Transverse colon (tissue), 4 donors: ENCODE measurements at places on chromosomes 7 and 10.

- H3K27me3 ChIP-seq, result no peaks in the 10 kb centered on the region
- H3K36me3 ChIP-seq, result no peaks in the 10 kb centered on the region
- no peaks in the 10 kb centered on the region for H3K4me1 ChIP-seq
- DNase-seq, result no peak
- H3K4me3 ChIP-seq, result no peak overlapping the region
Measured at GRCh38 chr7:25656581-25657026, 428.3 kb upstream of the NPVF start.

DNA sequence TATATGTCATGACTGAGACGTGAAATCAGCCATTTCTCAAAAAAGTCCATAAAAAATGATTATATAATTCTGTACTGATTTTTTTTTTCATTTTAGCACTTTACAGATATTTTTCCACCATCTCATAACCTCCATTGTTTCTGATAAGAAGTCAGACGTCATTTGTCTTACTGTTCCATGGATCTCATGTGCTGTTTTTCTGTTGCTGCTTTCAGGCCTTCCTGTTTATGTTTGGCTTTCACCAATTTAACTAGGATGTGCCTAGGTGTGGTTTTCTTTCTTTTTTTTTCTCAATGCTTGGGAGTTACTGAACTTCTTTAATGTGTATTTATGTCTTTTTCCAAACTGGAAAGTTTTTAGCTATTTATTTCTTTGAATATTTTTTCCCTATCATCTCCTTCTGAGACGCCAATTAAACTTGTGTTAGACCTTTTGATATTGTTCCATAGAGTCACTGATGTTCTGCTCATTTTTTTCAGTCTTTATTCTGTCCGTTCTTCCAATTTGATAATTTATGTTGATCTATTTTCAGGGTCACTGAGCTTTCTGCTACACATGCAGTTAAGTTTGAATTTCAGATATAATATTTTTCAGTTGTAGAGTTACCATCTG, 43.3 kb downstream of the TAF3 start:
- H3K4me1 ChIP-seq, result no peaks in the 10 kb centered on the region
- H3K27ac ChIP-seq, result no peak overlapping the region
- H3K4me3 ChIP-seq, result no peak overlapping the region
- no peak for DNase-seq
- H3K27me3 ChIP-seq, result no peaks in the 10 kb centered on the region
- H3K36me3 ChIP-seq, result peaks cover 15% of the 10 kb centered on the region

GRCh38 chr7:50706469-50706937, 76.2 kb downstream of the GRB10 start:
- no peaks in the 10 kb centered on the region for H3K27me3 ChIP-seq
- peaks cover 7% of the 10 kb centered on the region for H3K4me1 ChIP-seq
- no peak overlapping the region for H3K4me3 ChIP-seq
- no peak overlapping the region for H3K27ac ChIP-seq

GRCh38 chr7:95330204-95330960, 6.0 kb upstream of the PON1 start:
- H3K27ac ChIP-seq, result no peak overlapping the region
- no peak overlapping the region for H3K4me3 ChIP-seq
- no peak for DNase-seq
- H3K36me3 ChIP-seq, result no peaks in the 10 kb centered on the region
- H3K4me1 ChIP-seq, result no peaks in the 10 kb centered on the region

- peaks cover 20% of the 10 kb centered on the region for H3K4me1 ChIP-seq
- H3K36me3 ChIP-seq, result no peaks in the 10 kb centered on the region
- no peak overlapping the region for H3K4me3 ChIP-seq
- no peak for DNase-seq
Measured at GRCh38 chr10:11020548-11020942, 2.9 kb downstream of the CELF2 start.

- no peaks in the 10 kb centered on the region for H3K4me1 ChIP-seq
- H3K4me3 ChIP-seq, result no peak overlapping the region
- H3K36me3 ChIP-seq, result no peaks in the 10 kb centered on the region
- H3K27me3 ChIP-seq, result no peaks in the 10 kb centered on the region
Measured at GRCh38 chr7:134176037-134176350, 48.9 kb downstream of the LRGUK start.

- no peaks in the 10 kb centered on the region for H3K27me3 ChIP-seq
- no peak overlapping the region for H3K27ac ChIP-seq
- H3K4me1 ChIP-seq, result no peaks in the 10 kb centered on the region
Measured at GRCh38 chr10:85457191-85457590, 909.4 kb downstream of the GRID1 start.

DNA sequence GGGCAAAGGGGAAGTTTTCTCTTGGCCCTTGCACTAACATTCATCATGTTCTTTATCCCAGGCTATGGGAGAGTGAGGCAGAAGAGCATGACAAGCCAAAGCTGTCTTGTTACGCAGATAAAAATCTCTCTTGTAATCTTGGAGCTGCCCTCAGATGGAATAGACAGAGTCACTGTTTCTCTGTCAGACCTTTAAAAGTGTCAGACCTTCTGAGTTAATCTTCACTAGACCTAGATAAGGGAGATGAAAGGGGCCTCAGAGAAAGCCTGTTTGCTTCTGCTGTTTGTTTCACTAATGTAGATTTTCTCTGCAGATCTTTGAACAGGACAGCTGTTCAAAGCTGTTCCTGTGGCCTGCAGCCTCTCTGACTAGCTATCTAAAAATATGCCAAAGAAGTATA, 112.9 kb downstream of the KIF20B start:
- no peak for DNase-seq
- no peaks in the 10 kb centered on the region for H3K4me1 ChIP-seq
- H3K27ac ChIP-seq, result no peak overlapping the region
- no peak overlapping the region for H3K4me3 ChIP-seq
- no peaks in the 10 kb centered on the region for H3K36me3 ChIP-seq
- H3K27me3 ChIP-seq, result no peaks in the 10 kb centered on the region

DNA sequence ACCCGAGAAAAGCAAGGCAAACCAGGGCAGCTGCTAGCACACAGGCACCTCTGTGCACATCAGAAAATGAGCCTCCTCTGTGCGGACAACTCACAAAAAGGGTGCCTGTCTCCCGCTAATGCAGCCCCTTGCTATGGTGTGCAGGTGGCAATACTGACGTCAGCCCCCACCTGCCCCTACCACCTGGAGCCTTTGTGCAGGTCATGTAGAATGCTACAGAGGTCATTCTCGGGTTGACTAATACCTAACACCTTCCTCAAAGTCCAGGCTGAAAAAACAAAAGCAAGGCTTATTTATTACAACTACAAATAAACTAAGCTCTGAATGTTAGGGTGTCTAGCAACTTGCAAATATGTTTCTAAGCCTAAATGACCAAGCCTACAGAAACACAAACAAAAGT, 13.9 kb downstream of the PIP4K2A start:
- DNase-seq, result no peak
- no peak overlapping the region for H3K4me3 ChIP-seq
- peak overlapping the region; percentile 6 for H3K27ac ChIP-seq
- H3K4me1 ChIP-seq, result peaks cover 12% of the 10 kb centered on the region
- H3K36me3 ChIP-seq, result no peaks in the 10 kb centered on the region

DNA sequence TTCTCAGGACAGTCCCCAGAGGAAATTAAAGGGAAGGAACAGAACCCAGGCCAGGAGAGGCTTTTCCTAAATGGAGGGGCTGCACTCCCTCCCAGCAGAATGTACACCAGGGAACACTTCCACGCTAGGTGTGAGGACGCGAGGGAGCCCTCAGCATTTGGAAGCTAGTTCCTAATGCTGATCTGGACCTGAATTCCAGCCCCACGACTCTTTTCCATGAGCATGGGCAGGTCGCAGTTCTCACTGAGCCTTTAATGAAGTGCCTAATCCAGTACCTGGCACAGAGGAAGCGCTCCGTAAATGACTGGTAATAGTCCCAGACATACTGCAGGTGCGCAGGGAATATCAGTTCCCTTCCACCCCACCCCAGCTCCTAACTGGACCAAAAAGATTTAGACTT, 1.1 kb downstream of the ALOX5 start:
- H3K27me3 ChIP-seq, result peaks cover 48% of the 10 kb centered on the region
- no peak overlapping the region for H3K27ac ChIP-seq
- H3K4me1 ChIP-seq, result peaks cover 16% of the 10 kb centered on the region

GRCh38 chr10:110967009-110967630, 47.7 kb downstream of the SHOC2 start:
- DNase-seq, result no peak
- H3K4me3 ChIP-seq, result no peak overlapping the region
- H3K36me3 ChIP-seq, result no peaks in the 10 kb centered on the region
- H3K27ac ChIP-seq, result no peak overlapping the region
- H3K4me1 ChIP-seq, result peaks cover 18% of the 10 kb centered on the region
- H3K27me3 ChIP-seq, result no peaks in the 10 kb centered on the region

- H3K27ac ChIP-seq, result no peak overlapping the region
- no peaks in the 10 kb centered on the region for H3K4me1 ChIP-seq
- DNase-seq, result no peak
- no peak overlapping the region for H3K4me3 ChIP-seq
- no peaks in the 10 kb centered on the region for H3K36me3 ChIP-seq
- H3K27me3 ChIP-seq, result no peaks in the 10 kb centered on the region
Measured at GRCh38 chr7:80618096-80618495, 20.3 kb upstream of the CD36 start.

DNA sequence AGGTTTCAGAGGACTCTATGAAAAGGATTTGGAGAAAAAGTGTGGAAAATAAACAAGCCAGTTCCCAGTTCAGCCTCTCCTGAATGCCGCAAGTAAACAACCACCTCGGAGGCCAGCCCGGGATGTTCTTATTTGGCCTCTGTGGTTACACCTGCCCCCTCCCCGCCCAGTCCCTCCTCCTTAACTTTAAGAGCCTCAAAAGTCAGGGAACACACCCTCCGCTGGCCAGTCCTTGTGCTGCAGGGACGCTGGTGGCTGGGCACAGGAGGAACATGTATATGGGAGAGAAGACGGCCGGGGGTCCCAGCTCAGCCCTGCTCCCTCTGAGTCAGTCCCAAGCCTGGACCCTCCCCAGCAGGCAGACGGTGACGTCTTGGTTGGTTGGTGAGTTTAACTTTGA, 6.1 kb downstream of the CHST3 start:
- no peak overlapping the region for H3K4me3 ChIP-seq
- no peaks in the 10 kb centered on the region for H3K36me3 ChIP-seq

DNA sequence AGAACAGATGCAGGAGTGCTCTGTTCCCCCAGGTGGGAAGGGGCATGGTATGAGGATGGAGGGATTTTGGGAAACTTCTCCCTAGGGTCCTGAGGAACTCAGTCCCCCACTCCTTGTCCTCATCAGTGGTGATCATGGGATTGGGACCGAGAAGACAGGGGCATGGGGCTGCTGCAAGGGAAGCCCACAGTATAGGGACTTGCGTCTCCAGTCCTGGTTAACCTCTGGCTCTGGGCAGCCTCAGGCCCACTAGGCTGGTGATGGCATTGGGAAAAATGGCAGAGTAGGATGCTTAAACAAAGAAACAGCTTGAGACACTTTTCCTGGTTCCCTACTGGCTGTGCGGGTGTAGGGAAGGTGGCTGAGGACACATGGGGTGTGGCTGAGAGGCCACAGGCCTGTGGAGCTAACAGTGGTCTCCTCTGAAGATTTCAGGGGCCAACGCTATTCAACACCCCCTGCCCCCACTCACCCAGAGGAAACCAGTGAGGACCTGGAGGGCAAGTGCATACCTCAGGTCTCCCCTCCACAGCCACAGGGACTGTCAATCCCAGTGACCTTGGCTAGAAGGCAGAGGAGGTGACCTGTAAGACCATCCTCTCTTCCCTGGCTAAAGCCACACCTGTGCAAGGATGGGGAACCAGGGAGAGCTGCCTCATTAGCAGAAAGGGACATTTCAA, 261.3 kb downstream of the CCSER2 start:
- no peaks in the 10 kb centered on the region for H3K4me1 ChIP-seq
- H3K27me3 ChIP-seq, result no peaks in the 10 kb centered on the region
- H3K4me3 ChIP-seq, result no peak overlapping the region
- H3K27ac ChIP-seq, result no peak overlapping the region
- H3K36me3 ChIP-seq, result no peaks in the 10 kb centered on the region

DNA sequence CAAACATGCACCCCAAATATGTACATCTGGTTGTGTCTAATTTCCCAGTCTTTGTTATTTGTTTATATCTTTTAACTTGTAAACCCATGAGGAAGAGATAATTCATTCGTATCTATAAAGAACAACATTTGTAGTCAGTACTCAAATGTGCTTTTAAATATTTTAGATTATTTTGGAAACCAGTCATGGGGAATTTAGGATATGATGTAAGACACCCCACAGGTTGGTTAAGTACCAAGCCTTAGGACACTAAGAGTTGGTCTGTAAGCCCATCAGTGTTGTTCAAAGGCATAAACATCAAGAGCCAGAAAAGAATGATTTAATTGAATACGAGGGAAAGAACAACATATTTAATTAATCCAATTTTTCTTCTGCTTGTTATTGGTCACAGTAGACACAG, 421.1 kb upstream of the SEMA3C start:
- DNase-seq, result no peak
- no peak overlapping the region for H3K4me3 ChIP-seq
- no peaks in the 10 kb centered on the region for H3K36me3 ChIP-seq
- H3K4me1 ChIP-seq, result no peaks in the 10 kb centered on the region
- no peak overlapping the region for H3K27ac ChIP-seq

DNA sequence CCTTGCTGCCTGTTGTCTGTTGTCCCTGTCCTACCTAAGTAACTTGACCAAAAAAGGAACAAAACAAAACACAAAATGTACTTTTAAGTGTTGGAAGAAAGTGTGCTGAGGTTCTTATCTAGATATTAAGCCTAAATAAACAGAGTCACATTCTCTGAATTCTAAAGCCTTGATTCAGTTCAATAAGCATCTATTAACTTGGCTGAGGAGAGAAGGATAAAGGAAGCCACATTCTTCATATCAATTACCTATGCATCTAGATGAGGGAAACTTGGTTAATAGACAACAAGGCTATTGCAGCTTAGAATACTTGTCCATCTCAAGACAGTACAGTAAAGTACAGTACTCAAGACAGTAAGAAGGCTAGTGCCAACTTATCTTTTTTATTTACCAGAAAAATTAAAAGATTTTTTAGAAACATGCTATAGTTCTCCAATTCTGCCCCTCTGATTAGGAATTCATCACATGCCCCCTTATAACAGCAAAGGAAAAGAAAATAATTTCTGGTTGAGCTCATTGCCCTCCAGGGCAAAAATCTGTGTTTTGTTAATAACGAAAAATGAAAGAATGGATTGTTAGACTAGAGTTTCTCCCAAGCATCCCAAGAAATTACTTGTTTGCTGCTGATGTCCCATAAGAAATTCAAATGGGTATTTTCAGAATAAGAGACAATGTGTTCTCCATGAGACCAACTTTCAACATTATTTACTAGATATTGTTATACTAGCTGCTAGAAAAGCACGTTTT, 546.5 kb upstream of the SEMA3D start:
- no peaks in the 10 kb centered on the region for H3K27me3 ChIP-seq
- H3K36me3 ChIP-seq, result no peaks in the 10 kb centered on the region
- no peaks in the 10 kb centered on the region for H3K4me1 ChIP-seq
- no peak overlapping the region for H3K4me3 ChIP-seq
- no peak overlapping the region for H3K27ac ChIP-seq

GRCh38 chr10:15123749-15124184, 26.6 kb downstream of the RPP38 start:
- H3K36me3 ChIP-seq, result no peaks in the 10 kb centered on the region
- H3K27ac ChIP-seq, result no peak overlapping the region
- no peaks in the 10 kb centered on the region for H3K4me1 ChIP-seq
